Neuronal stem cell (in vitro differentiated cells): ENCODE measurements at places on chromosomes 2 and 18.

DNA sequence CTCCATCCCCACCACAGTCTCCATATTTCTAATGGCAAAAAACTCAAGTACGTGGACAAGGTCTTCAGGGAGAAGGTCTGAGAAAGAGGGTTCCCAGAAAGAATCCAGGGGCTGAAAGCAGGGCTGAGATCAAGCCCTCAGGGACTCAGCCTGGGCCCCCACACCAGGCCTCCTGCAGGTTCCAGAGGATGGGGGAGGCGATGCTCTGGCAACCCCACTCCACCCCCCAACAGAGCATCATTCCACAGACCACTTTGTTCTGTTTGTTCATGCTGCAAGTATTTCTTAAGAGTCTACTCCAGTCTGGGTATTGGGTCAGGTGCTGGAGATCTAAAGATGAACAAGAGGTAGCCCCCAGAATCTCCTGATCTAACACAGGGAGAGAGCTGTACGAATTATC lies 32.2 kb downstream of the ZBTB7C start:
- no peak for DNase-seq

DNA sequence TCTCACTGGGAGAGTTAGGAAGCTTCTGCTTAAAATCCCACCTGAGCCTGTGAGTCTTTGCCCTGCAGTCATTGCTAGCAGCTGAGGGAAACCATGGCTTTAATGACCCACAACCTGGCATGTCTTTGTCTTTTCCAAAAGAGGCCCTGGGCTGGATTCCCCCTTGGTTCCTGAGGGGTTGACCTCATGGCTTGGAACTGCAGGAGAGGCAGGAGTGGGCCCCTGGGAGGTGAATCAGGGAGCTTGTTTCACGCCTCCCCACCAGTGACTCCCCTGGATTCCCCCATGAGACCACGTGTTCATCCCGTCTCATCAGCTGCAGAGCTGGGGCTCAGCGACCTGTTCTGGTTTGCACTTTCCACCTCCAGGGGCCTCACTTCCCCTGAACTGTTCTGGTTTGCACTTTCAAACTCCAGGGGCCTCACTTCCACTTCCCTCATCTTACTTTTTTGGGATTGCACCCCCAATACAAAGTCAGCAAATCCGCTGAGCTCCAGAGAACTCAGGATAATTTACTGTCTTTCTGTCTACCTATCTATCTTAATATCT lies 58.5 kb upstream of the TMEM18 start:
- DNase-seq: no peak

- no peak for DNase-seq
Measured at GRCh38 chr18:51862051-51862715, 477.8 kb upstream of the DCC start.

GRCh38 chr2:8496079-8496478 lies 185.8 kb upstream of the ID2 start:
- no peak for DNase-seq

GRCh38 chr2:127829845-127830246 lies 18.9 kb upstream of the WDR33 start:
- no peak for DNase-seq

GRCh38 chr2:72835403-72835802 lies 9.6 kb upstream of the EXOC6B start:
- DNase-seq: no peak

- peak; percentile 48 for DNase-seq
Measured at GRCh38 chr18:57107140-57107832, 39.6 kb upstream of the BOD1L2 start.
